Activated naive CD4-positive, alpha-beta T cell (primary cell): ENCODE measurements at places on chromosomes 16 and 17.

GRCh38 chr17:17928398-17929287 is 43.6 kb downstream of the TOM1L2 start:
- no peak for DNase-seq

GRCh38 chr17:4087911-4088693 is 54.7 kb downstream of the ZZEF1 start:
- no peak for DNase-seq

DNA sequence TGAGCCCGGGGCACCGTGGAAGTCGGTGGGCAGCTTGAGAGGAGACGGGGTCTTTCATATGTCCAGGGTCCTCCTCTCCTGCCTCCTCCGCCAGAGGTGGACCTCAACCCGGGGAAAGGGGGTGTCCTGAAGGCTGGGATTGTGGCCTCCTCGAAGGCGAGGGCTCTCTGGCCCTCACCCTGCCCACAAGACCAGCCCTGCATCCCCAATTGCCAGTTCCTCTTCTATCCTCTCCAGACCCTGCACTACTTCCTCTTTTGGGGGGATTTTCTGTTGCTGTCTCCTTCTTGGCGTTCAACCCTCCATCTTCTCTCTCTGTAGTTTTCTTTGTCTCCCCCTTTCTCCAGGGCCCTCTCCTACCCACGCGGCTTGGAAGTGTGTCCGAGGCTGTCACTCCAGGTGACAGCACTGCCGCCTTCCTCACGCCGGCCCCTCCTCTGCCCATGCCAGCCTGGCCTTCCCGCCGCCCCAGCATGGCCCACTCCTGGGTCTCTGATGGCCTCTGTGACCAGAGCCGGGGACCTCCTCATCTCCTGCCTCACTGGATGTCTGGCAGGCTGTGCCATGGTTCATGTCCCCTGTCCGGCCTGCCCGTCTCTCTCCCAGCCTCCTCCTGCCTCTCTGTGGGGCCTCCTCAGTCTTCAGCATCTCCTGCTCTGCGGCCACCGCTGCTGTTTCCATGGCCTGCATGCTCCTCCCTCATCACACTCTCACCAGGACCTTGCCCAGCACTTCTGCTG is 2.4 kb upstream of the ITGAX start:
- DNase-seq = no peak

DNA sequence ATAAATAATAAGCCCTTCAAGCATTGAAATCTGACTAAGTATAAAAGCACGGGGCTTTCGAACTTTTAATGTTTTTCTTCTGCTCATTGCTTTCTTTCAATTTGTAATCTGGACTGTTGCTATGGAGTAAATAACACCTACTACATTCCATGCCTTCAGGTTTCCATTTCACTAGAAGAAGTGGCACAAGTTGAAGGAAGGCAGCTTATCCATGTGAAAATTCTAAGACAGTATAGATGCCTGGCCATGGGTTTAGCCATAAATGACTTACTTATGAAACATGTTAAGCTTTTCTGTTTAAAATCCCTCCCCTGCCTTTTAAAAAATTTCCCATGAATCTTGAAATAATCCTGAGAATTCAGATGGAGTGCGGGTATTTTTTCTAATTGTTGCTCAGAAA is 30.6 kb downstream of the KCNJ16 start:
- no peak for DNase-seq

GRCh38 chr17:40107522-40108174 is 7.3 kb upstream of the NR1D1 start:
- DNase-seq = no peak

- DNase-seq = no peak
Observed at GRCh38 chr17:35297666-35298065, 54.8 kb downstream of the SLFN5 start.

DNA sequence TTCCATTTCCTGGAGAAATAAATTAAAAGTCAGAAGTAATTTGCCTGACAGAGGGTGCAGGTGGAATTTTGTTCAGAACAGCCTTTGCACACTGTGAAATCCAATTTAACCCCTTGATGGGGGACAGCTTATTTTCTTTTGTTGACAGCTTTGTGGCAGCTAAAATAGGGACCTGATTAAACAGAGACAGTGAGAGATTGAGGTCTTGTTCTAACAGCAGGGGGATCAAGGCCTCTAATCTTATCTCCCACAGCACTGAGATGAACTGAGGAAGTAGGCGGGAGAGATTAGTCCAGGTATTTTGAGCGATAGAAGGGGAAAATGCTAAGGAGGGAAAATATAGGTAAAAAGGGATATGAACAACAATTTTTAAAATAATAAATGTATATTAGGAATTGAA is 1491.4 kb upstream of the GOT2 start:
- DNase-seq = no peak

DNA sequence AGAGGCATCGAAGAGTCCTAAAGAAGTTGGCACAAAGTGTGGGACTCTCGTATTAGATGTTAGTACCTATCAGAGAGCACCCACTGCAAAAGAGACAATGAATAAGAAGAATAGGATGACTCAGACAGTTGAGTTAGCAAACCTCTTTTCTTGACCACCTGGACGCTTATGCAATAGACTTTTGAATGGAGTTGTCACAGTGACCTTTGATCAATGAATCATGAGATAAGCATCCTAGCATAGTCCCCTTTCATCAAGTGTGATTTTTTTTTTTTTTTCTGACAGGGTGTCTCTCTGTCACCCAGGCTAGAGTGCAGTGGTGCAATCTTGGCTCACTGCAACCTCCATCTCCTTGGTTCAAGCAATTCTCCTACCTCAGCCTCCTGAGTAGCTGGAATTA is 1417.9 kb upstream of the GOT2 start:
- DNase-seq = no peak

GRCh38 chr16:79849119-79849518 is 248.6 kb upstream of the MAF start:
- no peak for DNase-seq

- no peak for DNase-seq
Observed at GRCh38 chr17:74217037-74217730, 3.8 kb downstream of the TTYH2 start.

DNA sequence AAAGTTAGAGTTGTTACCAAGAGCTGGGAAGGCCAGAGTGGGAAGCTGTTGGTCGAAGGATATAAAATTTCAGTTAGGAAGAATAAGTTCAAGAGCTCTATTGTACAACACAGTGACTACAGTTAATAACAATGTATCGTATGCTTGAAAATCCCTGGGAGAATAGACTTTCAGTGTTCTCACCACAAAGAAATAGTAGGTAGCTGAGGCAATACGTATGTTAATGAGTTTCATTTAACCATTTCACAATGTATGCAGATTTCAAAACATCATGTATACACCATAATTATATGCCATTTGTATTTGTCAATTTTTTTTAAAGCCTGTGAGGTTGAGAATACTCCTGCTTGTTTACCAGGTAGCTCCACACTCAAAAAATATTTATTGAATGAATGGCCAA is 41.5 kb upstream of the MYOCD start:
- DNase-seq = no peak

- no peak for DNase-seq
Observed at GRCh38 chr17:14340857-14341754, 40.2 kb downstream of the HS3ST3B1 start.

DNA sequence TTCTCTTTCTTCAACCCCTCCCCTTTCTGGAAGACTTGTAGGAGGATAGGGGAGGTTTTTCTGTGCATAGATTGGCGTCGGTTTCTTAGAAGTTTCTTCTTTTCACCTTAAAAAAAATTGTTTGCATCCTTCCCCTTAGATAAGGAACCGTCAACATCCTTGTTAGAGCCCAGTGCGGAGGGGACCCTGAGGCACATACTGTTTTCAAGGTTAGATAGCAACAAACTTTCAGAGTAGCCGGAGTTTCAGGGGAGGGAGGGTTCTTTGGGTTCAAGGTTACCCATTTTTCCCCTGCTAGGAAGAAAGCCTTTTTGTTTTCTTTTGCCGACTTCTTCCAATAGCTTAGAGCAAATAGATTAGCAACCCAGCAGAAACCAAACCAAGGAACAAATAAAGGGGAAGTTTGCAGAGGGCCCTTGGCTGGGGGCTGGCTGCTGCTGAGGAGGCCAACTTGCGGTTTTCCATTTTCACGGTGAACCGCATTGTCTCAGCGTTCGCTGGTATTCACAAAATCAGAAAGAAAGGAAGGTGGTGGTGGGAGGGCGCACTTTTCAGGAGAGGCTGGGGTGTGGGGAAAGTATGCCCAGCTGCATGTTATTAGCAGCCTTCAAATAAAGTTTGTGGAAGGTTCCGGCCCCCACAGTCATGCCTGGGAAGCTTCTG is 28.8 kb downstream of the MSI2 start:
- no peak for DNase-seq

GRCh38 chr16:79185711-79186110 is 414.8 kb downstream of the MAF start:
- DNase-seq = no peak

DNA sequence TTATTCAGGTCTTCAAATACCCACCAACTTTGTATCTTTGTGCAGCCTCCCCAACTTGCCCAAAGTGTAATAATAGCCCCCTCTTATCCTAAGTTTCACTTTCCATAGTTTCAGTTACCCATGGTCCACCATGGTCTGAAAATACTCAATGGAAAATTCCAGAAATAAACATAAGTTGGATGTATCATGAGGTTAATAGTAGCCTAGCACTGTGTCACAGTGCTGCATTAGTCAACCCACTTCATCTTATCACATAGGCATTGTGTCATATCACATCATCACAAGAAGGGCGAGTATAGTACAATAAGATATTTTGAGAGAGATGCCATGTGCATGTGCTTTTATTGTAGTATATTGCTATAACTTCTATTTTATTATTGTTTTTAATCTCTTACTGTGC is 21.9 kb downstream of the OMG start:
- no peak for DNase-seq

- no peak for DNase-seq
Observed at GRCh38 chr17:80158846-80159245, 11.0 kb upstream of the CARD14 start.

DNA sequence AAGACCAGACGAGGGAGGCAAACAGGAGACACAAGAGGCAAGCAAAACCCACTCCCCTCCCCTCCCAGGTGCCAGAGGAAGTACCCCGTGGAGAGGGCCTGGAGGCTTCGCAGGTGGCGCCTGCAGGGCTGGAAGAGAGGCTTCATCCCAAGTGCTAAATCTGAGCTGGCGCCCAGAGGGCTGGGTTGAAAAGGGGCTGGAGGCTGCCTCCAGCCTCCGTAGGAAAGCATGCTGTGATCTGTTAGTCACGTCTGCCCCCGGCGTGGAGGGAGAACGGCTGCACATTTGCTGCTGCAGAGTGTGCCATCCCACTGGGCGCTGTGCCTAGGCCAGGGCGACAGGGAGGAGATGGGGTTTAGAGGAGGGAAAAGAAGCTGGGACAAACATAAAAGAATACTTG is 16.9 kb downstream of the RPH3AL start:
- DNase-seq = no peak

DNA sequence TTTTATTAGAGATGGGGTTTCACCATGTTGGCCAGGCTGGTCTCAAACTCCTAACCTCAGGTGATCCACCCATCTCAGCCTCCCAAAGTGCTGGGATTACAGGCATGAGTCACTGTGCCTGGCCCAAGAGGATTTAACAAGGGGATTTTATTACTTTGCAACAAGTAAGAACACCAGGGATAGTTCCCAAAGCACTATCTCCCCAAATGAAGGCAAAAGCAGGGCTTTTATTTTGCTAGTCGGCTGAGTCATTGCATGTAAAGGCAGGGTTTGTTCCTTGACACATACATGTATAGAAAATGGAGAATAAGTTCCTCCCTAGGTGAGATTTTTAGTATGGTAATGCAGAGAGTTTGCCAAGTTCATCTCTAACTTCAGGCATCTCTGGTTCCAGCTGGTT is 24.0 kb downstream of the REXO5 start:
- DNase-seq = no peak

DNA sequence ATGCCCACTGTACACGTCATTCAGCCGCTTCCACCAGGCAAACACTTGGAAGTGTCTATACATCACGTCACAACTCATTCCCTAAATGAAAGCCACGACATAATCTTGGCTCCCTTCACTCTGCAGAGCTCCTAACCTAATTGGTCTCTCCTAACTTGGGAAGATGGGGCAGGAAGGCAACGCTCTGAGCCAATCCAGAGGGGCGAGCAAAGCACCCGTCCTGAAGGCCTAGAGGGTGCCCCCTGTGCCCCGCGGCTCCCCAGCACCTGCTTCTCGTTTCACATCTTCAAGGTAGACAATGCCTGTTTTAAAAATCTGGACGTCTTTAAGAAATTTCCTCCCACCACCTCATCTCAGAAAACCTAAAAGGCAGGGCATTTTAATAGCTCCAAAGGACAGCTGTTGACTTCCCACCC is 1.0 kb downstream of the CSNK2A2 start:
- DNase-seq = no peak

- DNase-seq = no peak
Observed at GRCh38 chr16:85187002-85187401, 74.7 kb upstream of the CIBAR2 start.

DNA sequence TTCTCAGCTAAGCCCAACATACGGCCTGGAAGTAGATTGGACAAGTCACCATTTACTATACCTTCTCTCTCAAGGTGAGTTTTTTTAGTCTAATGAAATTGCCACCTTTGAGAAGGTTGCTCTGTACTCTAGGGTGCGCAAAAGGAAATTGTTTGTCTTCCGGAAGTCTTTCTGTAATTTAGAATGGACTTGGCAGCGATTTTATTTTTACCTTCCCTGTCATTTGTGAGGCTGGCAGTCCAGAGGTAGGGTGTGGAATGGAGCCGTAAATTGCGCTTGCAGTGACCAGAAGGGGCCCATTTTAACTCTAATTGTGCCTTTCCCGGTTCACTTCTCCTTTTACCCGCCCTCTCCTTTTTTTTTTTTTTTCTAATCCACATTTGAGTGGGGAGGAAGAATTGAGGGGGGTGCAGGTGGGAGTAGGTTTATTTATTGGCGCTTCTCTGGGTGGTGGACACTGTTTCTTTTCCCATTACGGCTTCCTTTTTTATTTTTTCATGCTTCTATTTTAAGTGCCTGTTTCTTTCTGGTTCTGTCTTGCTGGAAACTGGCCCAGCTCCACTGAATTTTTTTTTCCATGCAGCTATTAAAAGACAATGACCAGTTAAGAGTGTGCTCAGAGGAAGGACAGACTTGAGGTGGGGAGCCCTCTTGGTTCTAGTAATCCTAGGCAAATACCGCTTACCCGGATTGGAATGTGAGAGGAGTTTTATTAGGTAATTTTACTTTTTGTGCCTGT is 89.7 kb upstream of the CLEC18A start:
- DNase-seq = no peak

- DNase-seq = peak; percentile 43
Observed at GRCh38 chr17:41496803-41497484, 7.2 kb upstream of the KRT36 start.

DNA sequence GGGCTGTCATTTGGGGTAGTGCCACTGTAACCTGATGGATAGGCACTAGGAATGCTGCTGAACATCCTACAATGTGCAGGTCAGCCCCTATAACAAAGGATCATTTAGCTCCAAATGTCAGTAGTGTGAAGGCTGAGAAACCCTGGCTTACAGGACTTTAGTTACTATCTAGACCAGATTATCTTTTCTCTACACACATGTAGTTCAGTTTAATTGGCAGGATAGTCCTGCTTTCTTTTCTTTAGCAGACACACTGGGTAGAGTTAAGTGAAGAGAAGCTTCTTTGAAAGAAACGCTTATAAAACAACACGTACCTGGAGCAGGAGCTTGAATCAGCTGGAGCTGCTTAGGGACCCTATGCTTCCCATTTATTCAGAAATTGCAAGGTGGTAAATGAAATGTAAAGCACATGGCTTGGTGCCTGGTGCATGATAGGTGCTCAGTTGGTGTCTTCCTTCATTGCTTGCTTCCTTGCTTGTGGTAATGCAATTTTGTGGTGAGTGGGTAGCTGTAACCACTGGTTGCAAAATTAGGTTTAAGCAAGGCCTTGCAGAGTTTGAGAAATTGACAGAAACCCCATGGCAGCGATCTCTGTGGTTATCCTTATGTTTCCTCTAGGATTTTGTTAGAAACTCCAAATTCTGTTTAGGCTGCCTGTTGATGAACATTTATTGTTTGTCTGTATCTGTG is 9.4 kb downstream of the METTL9 start:
- DNase-seq = no peak
